ENCODE measurements at places on chromosomes 5 and 9. TPM values are rescaled to one million over a fixed set of nuclear protein-coding genes. Genes with fewer than 3 reads are reported as not detected.

CCDC152 gene
- total RNA-seq: 1.1 TPM

KCNV2 gene
- total RNA-seq: not detected

ADRB2 gene
- total RNA-seq: 17.3 TPM

TMC1 gene
- total RNA-seq: 15.7 TPM

SLC23A1 gene
- total RNA-seq: not detected

PCDHA7 gene
- not detected for total RNA-seq

SCGB3A2 gene
- not detected for total RNA-seq

SPINK4 gene
- total RNA-seq: not detected

CDH6 gene
- 2.9 TPM for total RNA-seq

RNF208 gene
- 1.8 TPM for total RNA-seq
